ENCODE measurements at places on chromosomes 13 and 19.
A peak's percentile ranks its signal among the peaks of the same experiment; 100 is the strongest.

- no peak for DNase-seq
These were observed 23.7 kb upstream of the TNFSF14 start for GRCh38 chr19:6693681-6694080.

DNA sequence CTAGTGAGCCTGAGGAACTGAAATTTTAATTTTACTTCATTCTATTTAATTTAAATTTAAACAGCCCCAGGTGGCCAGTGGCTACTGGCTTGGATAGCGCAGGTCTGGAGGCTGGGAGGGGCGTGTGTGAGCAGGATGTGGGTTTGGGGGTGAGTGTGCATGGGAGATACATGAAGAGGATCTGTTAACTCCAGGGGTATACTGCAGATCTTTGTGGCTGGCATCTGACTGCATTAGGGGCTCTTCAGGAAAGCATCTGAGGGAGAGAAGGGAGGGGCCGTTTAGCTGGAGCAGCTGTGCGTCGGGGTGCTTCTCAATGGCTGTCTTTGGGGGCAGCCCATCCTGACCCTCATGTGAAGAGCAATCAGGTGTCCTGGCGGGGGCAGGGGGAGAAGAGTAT lies 6.8 kb downstream of the SHANK1 start:
- DNase-seq = no peak

DNA sequence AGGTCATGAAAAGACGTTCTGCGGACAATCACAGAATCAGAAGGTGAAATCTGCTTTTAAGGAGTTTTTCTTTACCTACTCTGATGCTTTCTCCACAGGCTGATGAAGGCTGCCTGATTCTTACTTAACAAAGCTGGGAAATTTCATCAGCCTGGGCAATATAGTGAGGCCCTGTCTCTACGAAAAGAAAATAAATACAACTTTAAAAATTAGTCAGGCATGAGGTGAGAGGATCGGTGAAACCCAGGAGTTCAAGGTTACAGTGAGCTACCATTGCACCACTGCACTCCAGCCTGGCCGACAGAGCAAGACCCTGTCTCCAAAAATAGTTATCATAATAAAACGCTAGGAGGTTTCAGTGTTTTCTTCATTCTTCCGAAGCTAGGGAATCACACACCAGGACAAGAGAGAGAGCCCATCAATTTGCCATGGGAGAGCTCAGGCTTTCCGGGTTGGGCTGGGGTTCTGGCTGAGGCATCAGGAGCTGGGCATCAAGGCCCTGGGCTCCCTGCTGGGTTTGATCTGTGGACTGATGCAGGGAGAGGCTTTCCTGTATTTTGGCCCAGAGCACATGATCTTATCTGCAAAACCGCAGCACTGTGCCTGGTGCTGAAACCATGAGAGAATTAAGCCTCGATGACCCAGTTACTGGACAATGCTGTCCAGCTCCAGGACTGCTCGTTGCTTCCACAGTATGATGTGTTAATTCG lies 25.1 kb upstream of the CEBPG start:
- DNase-seq = no peak

DNA sequence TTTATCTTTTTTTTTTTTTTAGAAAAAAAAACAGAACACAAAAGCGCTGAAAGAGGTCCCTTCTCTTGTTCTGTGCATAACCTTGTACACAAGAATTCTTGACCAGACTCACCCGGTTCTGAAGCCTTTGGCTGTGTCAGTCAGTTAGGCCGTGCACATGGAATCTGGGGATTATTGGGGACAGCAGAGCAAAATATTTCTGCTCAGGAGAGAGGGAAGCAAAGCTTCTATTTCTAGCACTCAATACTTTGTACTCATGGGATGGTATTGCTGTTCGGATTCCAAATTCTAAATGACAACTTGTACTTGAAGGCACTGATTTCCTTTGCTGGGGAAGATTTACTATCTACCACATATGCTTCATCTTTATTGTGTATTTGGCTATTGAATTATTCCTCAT lies 272.7 kb downstream of the NHLRC3 start:
- DNase-seq = no peak

GRCh38 chr19:39765091-39766076 lies 13.3 kb upstream of the LEUTX start:
- DNase-seq = peak; percentile 20

DNA sequence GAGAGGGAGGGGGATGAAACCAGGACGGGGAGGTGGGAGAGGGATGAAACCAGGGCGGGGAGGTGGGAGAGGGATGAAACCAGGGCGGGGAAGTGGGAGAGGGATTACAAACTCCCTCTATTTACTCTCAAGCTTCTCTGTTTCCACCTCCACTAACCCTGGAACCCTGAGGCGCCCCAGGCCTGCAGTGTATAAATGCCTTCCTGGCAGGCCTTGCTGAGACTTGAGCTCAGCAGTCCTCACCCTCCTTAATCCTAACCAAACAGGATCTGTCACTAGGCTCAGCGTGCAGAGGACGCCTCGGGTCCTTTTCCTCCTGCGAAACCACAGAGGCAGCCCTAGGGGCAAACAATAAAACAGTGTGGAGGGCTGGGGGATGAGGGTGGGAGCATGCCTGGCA lies 32.1 kb upstream of the OR1M1 start:
- DNase-seq = no peak

Measured in right renal pelvis (tissue), 4 donors.